ENCODE measurements at places on chromosomes 5 and 9.

- DNase-seq = no peak
Observed at GRCh38 chr9:2745560-2746380, 28.5 kb downstream of the KCNV2 start.

- DNase-seq = no peak
Observed at GRCh38 chr5:7331131-7331530, 64.8 kb upstream of the ADCY2 start.

DNA sequence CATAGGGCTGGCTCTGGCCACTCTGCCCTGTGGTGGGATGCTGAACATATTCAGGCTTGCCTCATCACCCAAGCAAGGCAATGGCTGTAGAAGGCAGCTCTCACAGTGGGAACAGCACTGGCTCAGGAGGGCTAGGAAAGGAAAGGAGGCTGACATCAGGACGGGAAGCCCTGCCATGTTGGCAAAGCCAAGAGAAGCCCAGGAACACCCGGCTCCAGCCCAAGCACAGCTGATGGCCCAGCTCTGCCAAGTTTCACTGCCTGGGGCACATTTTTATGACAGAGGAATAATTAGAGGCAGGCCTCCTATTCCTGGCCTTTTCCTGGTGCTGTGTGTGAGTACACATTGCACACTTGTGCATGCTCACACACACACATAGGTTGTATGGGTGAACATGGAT is 163.6 kb upstream of the SMIM23 start:
- no peak for DNase-seq

DNA sequence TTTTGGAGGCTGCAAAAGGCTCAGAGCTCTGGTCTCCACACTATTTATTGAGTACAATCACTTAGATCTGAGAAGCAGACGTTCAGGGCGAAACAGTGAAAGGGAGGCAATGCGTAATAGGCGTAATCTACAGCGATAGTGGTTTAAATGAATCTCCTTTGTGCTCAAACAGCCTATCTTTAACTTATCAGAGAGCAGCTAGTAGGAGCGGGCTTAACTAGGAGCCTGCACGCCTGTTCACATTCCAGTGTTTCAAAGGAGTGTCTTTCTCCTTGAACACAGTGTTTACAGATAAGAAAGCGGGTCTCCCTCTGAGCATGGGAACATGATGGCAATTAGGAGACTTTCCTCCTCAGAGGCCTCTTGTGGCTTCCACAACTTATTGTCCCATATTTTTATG is 49.4 kb downstream of the AP3B1 start:
- DNase-seq = no peak

DNA sequence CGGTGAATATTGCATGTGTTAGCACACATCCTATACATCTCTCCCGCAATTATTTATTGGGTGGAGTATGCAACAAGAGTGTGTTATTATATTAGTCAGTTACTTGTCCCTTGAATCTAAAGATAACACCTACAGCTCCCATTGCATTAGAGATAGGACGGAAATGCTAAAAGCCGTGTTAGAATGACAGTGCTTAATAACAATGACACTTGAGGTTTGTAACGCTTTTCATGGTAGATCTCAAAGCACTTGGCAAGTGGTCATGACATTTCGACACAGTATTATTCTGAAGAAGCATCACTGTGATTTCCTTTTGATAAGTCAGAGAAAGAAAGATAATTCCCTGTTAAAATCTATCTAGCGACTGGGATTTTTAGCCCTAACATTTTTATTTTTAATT is 33.4 kb upstream of the TRIO start:
- no peak for DNase-seq
